ENCODE measurements at places on chromosomes 3 and 15.

- no peaks in the 10 kb centered on the region for H3K27me3 ChIP-seq
- peaks cover 14% of the 10 kb centered on the region for H3K4me1 ChIP-seq
- no peak for DNase-seq
- no peak overlapping the region for H3K4me3 ChIP-seq
- no peaks in the 10 kb centered on the region for H3K36me3 ChIP-seq
Measured at GRCh38 chr3:106305882-106306435, 437.1 kb upstream of the CBLB start.

DNA sequence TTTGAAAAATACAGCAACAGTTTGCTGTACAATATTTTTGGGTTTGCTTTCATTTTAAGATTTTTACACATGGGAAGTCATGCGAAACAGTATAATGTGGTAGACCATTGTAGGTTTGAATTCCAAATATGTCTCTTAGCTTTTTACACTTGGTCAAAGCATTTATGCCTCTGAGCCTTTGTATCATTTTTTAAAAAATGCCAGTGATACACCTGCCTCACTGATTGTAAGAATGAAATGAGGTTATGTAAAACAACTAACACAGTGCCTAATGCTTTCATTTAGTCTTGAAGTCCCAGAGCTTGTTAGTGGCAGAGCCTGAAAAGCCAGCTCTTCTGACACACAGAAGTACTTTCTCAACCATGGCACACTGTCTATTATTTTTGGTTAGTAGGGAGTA lies 202.0 kb downstream of the UBE2E2 start:
- no peak overlapping the region for H3K27ac ChIP-seq
- H3K4me3 ChIP-seq = no peak overlapping the region
- H3K36me3 ChIP-seq = no peaks in the 10 kb centered on the region

DNA sequence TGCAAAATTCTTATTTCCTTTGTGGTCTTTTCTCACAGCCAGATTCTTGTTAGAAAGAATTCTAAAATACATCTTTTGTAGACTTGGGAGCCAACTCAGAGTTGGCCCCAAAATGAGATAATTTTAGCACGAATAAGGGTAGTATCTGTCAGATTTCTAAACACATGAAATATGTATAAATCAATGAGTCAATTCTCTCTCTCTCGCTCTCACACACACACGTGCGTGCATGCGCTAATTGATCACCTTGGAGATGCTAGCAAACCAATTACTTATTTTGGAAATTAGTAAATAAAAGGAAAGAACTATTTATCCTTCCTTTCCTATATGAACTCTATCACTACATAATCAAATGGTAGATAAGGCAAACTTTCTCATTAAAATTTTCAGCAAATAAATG lies 32.9 kb upstream of the PIK3R4 start:
- H3K27me3 ChIP-seq = peaks cover 7% of the 10 kb centered on the region
- no peaks in the 10 kb centered on the region for H3K4me1 ChIP-seq
- DNase-seq = no peak
- no peak overlapping the region for H3K27ac ChIP-seq
- no peak overlapping the region for H3K4me3 ChIP-seq

GRCh38 chr3:171817074-171817800 lies 7.0 kb upstream of the PLD1 start:
- no peak for DNase-seq
- H3K4me3 ChIP-seq = no peak overlapping the region
- H3K36me3 ChIP-seq = no peaks in the 10 kb centered on the region
- peaks cover 3% of the 10 kb centered on the region for H3K27me3 ChIP-seq
- no peaks in the 10 kb centered on the region for H3K4me1 ChIP-seq
- no peak overlapping the region for H3K27ac ChIP-seq

DNA sequence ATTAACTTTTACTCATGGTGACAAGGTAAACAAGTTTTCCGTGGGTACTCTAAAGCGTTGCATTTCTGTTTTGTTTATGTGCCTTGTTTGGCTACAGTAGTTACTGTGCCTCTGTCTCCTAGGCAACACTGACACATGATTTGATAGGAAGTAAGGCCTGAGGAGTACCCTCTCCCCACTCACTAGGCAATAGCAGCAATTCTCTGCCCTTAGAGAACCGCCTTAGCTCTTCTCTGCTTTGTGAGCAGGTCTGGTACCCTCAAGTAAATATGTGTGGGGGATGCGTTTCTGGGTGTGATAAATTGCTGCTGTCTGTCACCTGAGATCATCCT lies at the start of gene IL5RA:
TSS of gene IL5RA (minus strand) at position 76 of the 332 bp plus-strand sequence. CDS start 5,390 bp downstream, outside the sequence.
- peak within 1 kb of the TSS; percentile 74 for H3K4me3 ChIP-seq
- H3K36me3 ChIP-seq = peaks cover 1% of the 10 kb centered on the region
- H3K27me3 ChIP-seq = peaks cover 3% of the 10 kb centered on the region
- DNase-seq = peak; percentile 28

GRCh38 chr3:67875338-67875737 lies 220.9 kb upstream of the SUCLG2 start:
- H3K27ac ChIP-seq = no peak overlapping the region
- no peak overlapping the region for H3K4me3 ChIP-seq
- no peaks in the 10 kb centered on the region for H3K36me3 ChIP-seq

- no peak for DNase-seq
- no peak overlapping the region for H3K4me3 ChIP-seq
- H3K27ac ChIP-seq = no peak overlapping the region
- no peaks in the 10 kb centered on the region for H3K4me1 ChIP-seq
Measured at GRCh38 chr15:91192690-91193377, 92.8 kb downstream of the SV2B start.

DNA sequence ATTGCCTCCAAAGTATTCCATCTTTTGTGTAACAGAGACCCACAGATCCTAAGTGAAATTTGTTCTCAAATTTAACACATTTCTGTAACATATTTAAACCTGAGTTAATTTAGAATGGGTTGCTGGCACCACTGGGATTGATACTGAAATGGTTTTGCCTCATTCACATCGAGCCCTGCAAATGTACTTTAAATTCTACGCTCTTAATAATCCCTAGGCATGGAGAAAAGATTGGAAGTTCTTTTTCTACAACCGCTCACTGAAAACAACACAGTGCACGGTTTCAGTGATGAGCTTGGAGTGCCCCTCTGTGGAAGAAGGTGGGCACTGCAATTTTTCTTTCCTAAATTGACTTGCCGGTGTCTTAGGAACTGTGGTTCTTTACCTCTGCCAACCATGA lies 109.9 kb upstream of the ATP11B start:
- H3K36me3 ChIP-seq = no peaks in the 10 kb centered on the region
- peak; percentile 62 for DNase-seq
- H3K27me3 ChIP-seq = peaks cover 2% of the 10 kb centered on the region
- peak overlapping the region; percentile 85 for H3K27ac ChIP-seq

- no peak overlapping the region for H3K4me3 ChIP-seq
- H3K4me1 ChIP-seq = peaks cover 29% of the 10 kb centered on the region
- H3K27me3 ChIP-seq = no peaks in the 10 kb centered on the region
- H3K27ac ChIP-seq = no peak overlapping the region
Measured at GRCh38 chr15:50426428-50426827, 2.2 kb downstream of the USP8 start.

- no peaks in the 10 kb centered on the region for H3K36me3 ChIP-seq
- H3K27me3 ChIP-seq = no peaks in the 10 kb centered on the region
- DNase-seq = no peak
- H3K27ac ChIP-seq = no peak overlapping the region
Measured at GRCh38 chr15:50777042-50777441, 11.5 kb upstream of the SPPL2A start.

GRCh38 chr3:136950623-136951022 lies 7.2 kb upstream of the IL20RB start:
- DNase-seq = no peak
- H3K36me3 ChIP-seq = peaks cover 12% of the 10 kb centered on the region
- no peak overlapping the region for H3K4me3 ChIP-seq
- peaks cover 18% of the 10 kb centered on the region for H3K4me1 ChIP-seq
- no peak overlapping the region for H3K27ac ChIP-seq

DNA sequence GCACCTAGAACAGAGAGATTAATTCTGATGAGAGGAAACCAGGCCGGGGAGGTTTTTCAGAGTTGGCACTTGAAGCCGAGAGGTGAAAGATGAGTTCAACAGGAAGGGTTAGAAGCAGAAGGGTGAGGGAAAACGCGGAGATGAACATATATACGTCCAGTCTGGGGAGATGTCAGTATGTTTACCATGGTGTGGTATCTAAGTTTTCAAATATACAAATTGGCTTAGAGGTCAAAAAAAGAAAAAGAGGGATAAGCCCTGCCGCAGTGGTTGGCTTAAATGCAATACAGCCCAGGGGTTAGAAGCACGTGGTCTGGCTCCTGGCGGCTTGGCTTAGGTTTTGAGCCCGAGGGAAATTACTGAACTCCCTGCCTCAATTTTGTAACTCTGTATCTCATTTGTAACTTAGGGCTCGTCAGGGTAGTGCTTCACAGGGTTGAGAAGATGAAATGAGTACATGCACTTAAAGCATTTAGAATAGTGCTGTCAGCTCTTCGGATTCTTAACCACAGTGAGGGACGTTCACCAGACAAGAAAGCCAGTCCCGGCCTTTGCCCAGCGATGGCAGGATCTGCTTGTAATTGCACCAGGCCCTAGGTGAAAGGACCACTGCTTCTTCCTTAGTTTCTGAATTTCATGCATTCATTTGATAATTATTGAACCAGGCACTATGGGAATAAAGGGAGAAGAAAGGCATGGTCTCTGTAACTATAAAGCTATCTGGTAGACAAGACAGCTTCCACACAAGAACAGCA lies 6.4 kb downstream of the HES1 start:
- peak overlapping the region; percentile 67 for H3K4me3 ChIP-seq
- H3K36me3 ChIP-seq = no peaks in the 10 kb centered on the region
- peaks cover 6% of the 10 kb centered on the region for H3K27me3 ChIP-seq
- H3K4me1 ChIP-seq = peaks cover 14% of the 10 kb centered on the region

- no peak overlapping the region for H3K27ac ChIP-seq
- peaks cover 6% of the 10 kb centered on the region for H3K27me3 ChIP-seq
- no peaks in the 10 kb centered on the region for H3K36me3 ChIP-seq
- H3K4me3 ChIP-seq = no peak overlapping the region
- no peak for DNase-seq
Measured at GRCh38 chr15:61668444-61668843, 391.8 kb downstream of the VPS13C start.

DNA sequence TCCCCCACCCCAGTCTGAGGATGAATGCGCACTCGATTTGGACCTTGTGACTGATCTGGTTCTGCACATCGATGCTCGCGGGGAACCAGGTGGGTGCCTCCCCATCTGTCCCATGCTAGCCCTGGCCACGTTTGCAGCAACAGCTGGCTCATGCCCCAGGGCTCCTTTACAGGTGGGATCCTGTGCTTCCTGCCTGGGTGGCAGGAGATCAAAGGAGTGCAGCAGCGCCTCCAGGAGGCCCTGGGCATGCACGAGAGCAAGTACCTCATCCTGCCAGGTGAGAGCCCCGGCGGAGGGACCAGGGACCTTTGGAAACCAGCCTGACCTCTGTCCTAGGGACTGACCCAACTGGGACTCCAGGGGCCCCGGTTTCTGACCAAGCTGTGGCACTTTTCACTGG lies 44.3 kb downstream of the DHX30 start:
- no peak overlapping the region for H3K4me3 ChIP-seq
- H3K4me1 ChIP-seq = no peaks in the 10 kb centered on the region
- H3K36me3 ChIP-seq = peaks cover 20% of the 10 kb centered on the region
- H3K27ac ChIP-seq = no peak overlapping the region
- H3K27me3 ChIP-seq = no peaks in the 10 kb centered on the region

GRCh38 chr3:156456771-156457224 lies 98.1 kb downstream of the SSR3 start:
- H3K36me3 ChIP-seq = no peaks in the 10 kb centered on the region
- H3K27ac ChIP-seq = no peak overlapping the region
- peaks cover under 1% of the 10 kb centered on the region for H3K27me3 ChIP-seq
- DNase-seq = no peak
- peaks cover 5% of the 10 kb centered on the region for H3K4me1 ChIP-seq
- no peak overlapping the region for H3K4me3 ChIP-seq

- H3K27ac ChIP-seq = no peak overlapping the region
- H3K36me3 ChIP-seq = no peaks in the 10 kb centered on the region
- no peak overlapping the region for H3K4me3 ChIP-seq
- peaks cover 17% of the 10 kb centered on the region for H3K27me3 ChIP-seq
- H3K4me1 ChIP-seq = no peaks in the 10 kb centered on the region
Measured at GRCh38 chr3:112074006-112074405, 12.2 kb upstream of the C3orf52 start.

- no peak overlapping the region for H3K4me3 ChIP-seq
- DNase-seq = no peak
- peaks cover 2% of the 10 kb centered on the region for H3K4me1 ChIP-seq
- no peak overlapping the region for H3K27ac ChIP-seq
- H3K27me3 ChIP-seq = peaks cover 8% of the 10 kb centered on the region
Measured at GRCh38 chr3:144141496-144141895, 169.9 kb downstream of the DIPK2A start.

DNA sequence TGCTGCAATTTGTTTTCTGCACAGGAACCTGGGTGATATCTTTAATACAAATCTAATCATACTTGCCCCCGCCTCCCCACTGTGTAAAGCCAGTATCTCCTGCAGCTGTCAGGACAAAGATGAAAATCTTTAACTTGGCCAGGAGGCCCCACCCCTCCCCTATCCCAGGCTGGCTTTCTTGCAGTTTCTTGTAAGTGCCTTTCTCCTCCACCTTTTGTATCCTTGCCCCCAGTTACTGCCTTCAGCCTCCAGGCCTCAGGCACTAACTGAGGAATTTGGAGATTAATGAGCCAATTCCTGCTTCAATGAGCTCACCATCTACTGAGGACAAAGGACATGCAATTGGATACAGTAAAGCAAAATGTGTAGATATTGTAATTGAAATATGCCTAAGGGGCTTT lies 6.5 kb downstream of the GCSAM start:
- H3K27ac ChIP-seq = peak overlapping the region; percentile 39
- no peaks in the 10 kb centered on the region for H3K27me3 ChIP-seq
- H3K4me3 ChIP-seq = no peak overlapping the region
- no peak for DNase-seq

DNA sequence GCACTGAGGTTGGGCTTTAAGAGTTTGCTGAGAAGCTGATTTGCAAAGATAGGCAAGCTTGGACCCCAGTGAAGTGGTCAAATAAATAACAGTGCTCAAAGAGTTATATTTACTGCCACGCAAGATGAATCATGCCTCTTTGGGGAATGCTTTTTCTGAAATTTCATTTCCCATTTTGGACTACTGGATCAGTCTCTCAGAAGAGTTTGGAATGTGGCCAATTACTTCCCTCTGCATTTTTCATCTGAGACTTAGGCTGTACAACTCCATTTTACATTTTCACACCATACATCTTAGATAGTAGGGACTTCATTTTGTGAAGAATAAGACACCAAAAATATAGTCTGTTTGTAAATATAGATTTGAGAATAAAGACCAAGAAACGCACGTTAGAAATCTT lies 419.7 kb downstream of the FGF12 start:
- no peaks in the 10 kb centered on the region for H3K4me1 ChIP-seq
- peaks cover 1% of the 10 kb centered on the region for H3K27me3 ChIP-seq
- no peak for DNase-seq

DNA sequence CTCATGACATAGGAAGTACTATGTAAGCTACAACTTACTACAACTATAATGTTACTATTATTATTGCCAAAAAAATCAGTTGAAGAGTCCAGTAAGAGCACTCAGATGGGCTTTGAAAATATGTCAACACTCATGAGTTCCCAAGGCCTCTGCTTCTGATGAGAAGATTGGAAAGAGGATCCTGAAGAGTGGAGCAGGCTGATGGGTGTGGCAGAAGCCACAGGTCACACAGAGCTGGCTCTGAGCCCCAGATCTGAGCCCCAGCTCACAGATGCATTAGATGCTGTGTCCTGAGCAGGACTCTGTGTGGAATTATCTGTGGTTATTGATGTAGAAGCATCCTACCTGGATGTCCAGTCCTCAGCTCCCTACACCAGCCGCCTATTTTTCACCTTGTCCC lies 65.6 kb downstream of the SPSB4 start:
- no peak overlapping the region for H3K4me3 ChIP-seq
- peaks cover 6% of the 10 kb centered on the region for H3K27me3 ChIP-seq
- no peaks in the 10 kb centered on the region for H3K36me3 ChIP-seq
- H3K27ac ChIP-seq = peak overlapping the region; percentile 12
